IMR-90 (cell line): ENCODE measurements at places on chromosomes 16 and 17.

GRCh38 chr16:67672739-67673662 lies 6.4 kb downstream of the C16orf86 start:
- peak; percentile 67 for DNase-seq

DNA sequence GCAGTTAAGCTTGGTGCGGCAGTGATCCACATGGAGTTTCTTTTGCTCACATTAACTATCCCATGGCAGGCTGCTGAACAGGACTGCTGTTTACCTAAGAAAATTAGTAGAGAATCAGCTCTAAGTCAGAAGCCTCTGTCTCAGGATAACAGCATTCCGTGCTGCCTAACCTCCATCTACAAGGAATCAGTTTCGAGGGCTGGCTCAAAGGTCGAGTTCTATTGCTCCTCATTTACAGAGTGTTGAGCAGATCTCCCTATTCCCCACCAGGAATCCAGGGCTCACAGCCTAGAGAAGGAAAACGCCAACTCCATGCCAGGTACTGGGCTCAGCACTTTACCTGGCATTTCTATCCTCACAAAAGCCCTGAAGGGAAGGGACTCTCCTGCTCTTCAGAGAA lies 9.9 kb downstream of the GINS2 start:
- no peak for DNase-seq

- DNase-seq, result peak; percentile 52
Measured at GRCh38 chr16:84357191-84357651, 11.1 kb upstream of the ATP2C2 start.

GRCh38 chr17:5819396-5819795 lies 235.1 kb upstream of the NLRP1 start:
- DNase-seq, result no peak
